ENCODE measurements at places on chromosomes 1 and 21.

DNA sequence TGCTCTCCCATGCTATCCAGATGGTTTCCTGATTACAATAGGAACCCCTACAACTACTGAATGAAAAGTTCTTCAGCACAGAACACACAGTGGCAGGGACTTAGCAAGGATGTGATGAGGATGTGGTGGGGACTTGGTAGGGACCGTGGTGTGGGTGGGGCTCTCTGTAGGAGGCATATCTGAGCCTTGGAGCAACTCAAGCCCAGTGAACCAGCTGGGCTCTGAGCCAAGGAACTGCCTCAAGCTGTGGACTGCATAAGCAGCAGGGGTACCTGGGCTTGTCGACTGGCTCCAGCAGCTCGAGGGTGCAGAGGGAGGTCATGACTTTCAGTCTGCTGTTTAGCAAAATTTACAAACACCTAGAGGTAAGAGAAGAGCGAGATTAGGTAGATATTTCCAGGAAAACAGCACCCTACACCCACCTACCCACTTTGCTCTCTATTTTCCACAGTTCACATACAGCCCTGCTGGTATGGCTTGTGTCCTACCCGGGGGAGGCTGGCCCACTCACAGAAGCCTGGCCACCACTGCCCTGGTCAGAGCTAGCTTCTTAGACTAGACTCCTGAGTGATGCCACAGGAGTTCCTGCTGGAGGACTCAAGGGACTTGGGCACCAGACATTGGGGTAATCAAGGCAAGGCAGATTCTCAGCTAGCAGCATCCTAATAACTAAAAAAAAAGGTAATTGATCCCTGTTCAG lies 86.8 kb upstream of the GCLM start:
- DNase-seq, result no peak

- no peak for DNase-seq
Measured at GRCh38 chr21:36126621-36127110, 8.2 kb upstream of the CBR3 start.

- DNase-seq, result no peak
Measured at GRCh38 chr1:234839663-234840062, 229.7 kb upstream of the IRF2BP2 start.

- DNase-seq, result no peak
Measured at GRCh38 chr1:225699336-225699735, 46.4 kb upstream of the ENAH start.

DNA sequence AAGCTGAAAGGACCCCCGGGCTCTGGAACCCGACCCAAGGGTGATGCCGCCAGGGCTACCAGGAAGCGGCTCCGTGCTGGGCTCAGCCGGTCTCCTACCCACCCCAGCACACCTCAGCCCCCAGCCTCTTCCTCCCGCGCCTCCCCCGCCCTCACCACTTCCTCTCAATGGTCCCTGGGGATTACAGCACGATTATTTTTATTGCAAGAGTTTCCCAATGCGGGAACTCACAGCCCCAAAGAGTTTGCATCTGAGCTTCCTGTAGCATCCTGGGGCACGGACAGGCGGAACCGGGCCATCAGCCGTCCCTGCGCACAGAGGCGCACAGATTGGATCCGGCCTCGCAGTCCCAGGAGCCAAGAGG lies 8.7 kb upstream of the SLX9 start:
- DNase-seq, result no peak

- no peak for DNase-seq
Measured at GRCh38 chr1:168719306-168720111, 9.5 kb downstream of the DPT start.

GRCh38 chr1:244989813-244990212 lies 125.5 kb upstream of the HNRNPU start:
- DNase-seq, result no peak

GRCh38 chr1:8873506-8874229 lies 4.8 kb downstream of the ENO1 start:
- peak; percentile 81 for DNase-seq

GRCh38 chr1:91751275-91751674 lies 134.7 kb downstream of the TGFBR3 start:
- no peak for DNase-seq

DNA sequence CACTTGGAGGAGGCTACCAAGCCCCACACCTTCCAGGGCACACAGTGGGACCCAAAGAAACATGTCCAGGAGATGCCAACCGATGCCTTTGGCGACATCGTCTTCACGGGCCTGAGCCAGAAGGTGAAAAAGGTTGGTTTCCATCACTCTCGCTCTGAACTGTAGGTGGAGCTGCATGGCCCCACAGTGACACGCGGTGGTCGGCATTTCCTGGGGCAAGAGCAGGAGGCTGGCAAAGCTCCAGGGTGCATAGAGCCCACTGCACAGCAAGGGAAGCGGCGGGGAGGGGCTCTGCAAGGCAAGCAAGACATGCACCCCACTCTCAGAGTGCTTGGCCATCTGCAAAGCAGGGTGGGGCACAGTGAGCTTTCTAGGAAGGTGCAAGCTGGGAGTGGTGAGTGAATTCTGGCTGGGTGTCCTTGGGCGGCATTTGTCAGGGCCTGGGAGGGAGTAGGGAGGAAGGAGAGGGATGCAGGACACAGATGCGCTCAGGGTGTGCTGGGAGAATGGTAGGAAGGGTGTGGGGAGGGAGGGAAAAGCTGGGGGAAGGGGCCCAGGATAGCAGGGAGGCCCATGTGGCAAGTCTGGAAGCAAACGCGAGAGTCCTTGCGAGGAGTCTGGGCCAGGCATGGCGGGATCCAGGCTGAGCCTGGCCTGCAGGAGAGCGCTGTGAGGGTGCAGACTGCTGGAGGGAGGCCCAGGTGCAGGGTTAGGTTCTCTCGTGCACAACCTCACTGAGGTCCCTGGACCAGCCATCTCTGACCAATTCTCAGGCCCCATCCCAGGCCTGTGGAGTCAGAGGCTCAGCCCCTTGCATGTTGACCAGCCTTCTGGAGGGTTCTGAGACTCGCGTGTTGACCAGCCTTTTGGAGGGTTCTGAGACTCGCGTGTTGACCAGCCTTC lies 11.0 kb downstream of the TRPM2 start:
- no peak for DNase-seq

DNA sequence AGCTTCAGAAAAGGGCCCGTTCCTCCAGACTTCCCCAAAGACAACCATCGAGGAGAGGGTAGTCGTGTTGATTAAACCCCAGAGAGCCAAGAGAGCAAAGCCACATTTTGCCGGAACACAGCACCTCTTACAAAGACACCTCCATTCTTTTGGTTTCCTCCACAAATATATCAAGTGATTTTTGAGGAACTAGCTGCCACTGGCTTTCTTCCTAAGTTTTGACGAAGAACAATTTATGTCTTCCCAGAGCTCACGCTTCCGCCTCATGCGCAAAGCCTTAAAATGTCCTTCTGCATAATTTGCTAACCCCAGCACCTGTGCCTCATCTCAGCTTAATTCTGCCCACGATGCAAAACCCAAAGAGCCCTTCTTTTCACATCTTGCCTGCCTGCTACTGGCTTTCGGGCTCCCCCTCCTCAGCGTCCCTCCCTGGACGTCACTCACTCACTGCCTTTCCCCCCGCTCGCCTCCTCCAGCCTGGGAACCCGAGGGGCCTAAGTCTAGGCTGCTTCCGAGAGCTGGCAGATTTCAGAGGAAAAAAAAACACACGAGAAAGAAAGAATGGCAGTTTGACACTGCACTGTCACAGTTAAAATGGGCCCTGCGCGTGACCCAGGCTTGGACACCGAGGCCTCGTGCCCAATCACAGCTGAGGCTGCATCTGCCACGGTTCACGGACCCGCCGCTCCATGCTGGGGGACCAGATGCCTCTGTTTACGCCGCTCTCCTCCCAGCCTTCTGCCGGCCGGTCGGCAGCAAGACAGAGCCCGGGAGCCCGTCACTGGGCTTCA lies 77.6 kb upstream of the IFNAR2 start:
- no peak for DNase-seq

GRCh38 chr1:66348776-66349175 lies 185.2 kb upstream of the SGIP1 start:
- no peak for DNase-seq

- DNase-seq, result no peak
Measured at GRCh38 chr1:205074513-205074912, 9.7 kb downstream of the TMEM81 start.

DNA sequence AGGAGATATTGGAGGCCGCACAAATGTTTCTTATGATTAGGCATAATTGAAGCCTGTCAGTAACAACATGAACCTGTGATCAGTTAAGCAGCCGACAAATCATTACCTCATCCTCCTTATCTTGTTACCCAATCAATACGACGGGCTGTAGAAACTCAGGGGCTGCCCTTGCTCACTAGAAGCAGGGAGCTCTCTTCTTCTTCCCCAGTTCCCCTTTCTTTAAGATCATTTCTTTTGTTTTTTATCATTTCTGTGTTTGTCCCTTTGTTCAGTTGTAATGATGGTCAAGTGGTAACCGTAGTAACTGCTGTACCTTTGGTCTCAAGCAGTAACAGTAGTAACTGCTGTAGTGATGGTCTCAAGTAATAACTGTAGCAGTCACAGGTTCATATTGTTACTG lies 13.8 kb upstream of the FCGR2A start:
- DNase-seq, result no peak

DNA sequence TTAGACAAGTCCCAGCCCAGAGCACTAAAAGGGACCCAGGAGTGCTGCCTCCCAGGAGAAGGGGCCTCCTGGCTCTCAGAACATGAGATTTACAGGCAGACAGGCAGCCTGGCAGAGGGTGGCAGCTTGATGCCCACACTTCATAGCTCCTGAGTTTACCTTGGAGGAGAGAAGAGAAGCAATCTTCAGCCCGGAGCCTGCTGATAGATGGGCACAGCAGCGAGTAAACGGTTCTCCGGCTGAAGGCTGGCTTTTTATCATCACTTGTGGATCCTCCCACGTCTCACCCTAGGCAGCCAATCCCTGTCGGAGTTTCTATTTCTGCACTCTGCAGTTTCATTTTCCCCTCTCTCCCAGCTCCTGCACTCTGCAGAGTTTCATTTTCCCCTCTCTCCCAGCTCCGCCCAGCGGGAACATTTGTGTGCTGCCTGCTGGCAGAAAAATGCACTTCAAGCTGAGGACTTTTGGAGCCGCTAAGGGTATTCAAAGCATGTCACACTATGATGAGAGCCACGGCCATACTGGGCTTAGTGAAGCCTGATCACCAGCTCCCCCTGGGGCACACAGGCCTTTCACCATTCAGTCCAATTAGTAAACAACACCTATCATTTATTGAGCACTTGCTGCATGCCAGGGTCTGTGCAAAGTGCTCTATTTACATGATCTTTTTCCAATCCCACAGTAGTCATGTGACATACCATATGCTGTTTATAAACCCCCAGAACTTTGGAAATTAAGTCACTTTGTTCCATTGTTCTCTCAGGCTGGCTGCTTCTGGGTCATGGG lies at the start of gene IFI6:
IFI6 (minus strand) TSS at position 229 of the 786 bp plus-strand sequence. CDS start 2,878 bp downstream, outside the sequence.
- DNase-seq, result peak; percentile 66
